A549 treated with Hydrocortisone at 1 μM for 4 hours (cell line): ENCODE measurements at places on chromosomes 7 and 10. TPM values are rescaled to one million over a fixed set of nuclear protein-coding genes. Genes with fewer than 3 reads are reported as not detected.

The ITPRID1 gene
- not detected in 5 replicates for total RNA-seq

The GARIN1A gene
- total RNA-seq: 0.38 to 0.72 TPM (median 0.60 TPM) in 5 replicates

The FOXP2 gene
- not detected in 5 replicates for total RNA-seq

The METTL2B gene
- 23.2 to 28.6 TPM (median 24.9 TPM) in 5 replicates for total RNA-seq

The AKR1C2 gene
- 3,555 to 4,056 TPM (median 3,746 TPM) in 5 replicates for total RNA-seq

The FGL2 gene
- total RNA-seq: not detected in 5 replicates
